ENCODE measurements at places on chromosomes 13 and 19.

DNA sequence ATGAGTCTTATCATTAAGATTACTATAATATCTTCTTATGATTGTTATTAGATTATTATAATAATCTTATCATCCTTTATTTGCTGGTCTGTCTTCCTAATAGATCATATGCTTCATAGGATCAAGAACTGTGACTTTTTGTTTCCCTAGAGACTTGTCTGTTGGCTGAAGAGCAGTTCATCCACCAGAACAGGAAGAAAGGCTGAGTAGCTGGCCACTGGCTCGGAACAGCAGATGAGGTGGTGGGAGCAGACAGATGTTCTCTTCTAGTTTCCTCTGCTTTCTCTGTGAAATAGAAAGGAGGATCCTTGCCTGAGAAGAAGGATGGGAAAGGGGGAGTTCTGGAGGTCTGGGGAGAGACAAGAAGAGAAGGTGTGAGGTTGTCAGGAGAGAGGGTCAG, 120.0 kb downstream of the CCNA1 start:
- DNase-seq: no peak

GRCh38 chr13:107838588-107839161, 376.7 kb downstream of the LIG4 start:
- DNase-seq: no peak

GRCh38 chr13:41565216-41565615, 107.9 kb downstream of the RGCC start:
- DNase-seq: no peak

DNA sequence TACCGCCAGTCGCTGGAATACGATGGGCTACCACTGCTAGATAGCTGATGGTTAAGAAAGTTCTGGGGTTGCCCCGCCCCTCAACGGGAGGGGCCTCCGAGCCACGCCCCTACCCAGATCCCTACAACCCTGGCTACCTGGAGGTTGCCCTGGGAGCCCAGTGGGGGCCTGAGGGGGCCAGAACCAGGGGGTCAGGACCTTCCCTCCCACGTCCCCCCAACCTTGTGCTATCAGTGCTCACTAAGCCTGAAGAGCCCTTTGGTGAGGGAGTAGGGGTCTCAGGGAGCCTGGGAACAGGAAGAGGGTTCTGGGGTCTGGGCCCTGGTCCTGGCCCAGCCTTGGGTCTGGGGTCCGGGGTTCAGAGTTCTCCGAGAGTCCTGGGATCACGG, 8.9 kb downstream of the OCEL1 start:
- DNase-seq: peak; percentile 66

- no peak for DNase-seq
These were observed 5.2 kb upstream of the BCAM start for GRCh38 chr19:44803442-44804428.

DNA sequence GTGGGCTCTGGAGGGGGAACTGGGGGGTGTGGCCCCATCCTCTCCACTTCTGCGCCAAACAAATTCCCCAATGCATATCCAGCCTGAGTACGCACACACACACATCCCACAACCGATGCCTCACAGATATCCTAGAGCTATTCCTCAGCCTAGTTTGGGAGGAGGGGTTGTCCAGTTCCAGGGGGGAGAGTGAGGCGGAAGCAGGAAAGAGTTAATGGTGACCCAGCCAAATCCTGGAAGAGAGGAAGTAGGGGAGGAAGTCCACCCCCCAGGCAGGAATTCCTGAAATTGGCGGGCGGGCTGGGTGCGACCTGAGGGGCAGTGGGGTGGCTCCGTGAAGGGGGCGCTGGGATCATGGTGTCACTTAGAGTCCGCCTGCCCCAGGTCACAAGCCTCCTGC, 897 bp downstream of the GPR4 start:
- no peak for DNase-seq

DNA sequence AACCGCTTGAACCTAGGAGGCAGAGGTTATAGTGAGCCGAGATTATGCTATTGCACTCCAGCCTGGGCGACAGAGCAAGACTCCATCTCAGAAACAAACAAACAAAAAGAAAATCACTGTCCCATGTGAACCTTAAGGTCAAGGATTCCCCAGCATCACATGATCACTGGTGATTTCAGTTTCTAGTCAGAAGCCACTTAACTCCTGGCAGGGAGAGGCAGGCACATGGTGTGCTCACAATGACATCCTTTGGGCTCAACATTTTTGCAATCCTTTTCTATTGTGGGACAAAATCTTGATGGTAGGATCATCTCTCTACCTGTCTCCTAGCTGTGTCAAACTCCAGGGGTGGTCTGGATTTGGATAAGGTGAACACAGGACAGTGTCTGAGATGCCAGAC, 12.1 kb downstream of the AKAP8 start:
- DNase-seq: no peak

- DNase-seq: peak; percentile 33
These were observed 4.2 kb upstream of the ZNF486 start for GRCh38 chr19:20162821-20163220.

DNA sequence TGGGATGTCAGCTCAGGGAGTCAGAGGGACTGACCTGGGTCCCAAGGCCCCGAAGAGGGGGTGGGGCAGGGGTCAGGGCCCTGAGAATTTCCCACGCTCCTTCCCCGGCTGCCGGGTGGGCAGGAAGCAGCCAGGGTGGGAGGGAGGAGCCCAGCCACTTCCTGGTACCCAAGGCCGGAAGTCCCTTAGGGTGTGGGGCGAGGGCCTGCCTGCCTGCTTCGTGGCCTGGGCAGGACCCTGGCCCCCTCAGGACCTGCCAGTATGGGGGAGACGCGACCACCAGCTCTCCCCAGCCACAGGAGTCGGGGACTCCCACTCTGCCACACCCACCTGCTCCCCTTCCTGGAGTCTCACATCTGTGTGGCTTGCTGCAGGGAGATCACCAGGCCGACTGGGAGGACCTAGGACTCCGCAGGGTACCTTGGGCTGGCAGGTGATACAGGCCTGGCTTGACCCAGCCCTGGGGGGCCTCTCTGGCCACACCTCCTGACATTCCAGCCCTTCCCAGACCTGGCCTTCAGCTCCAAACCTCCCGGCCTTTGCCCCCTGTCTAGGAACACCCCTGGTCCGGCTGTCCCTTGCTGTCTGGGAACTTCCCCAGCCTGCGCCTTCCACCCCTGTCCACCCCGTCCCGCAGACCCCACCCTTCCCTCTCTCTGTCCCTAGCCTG, 9.8 kb upstream of the CIRBP start:
- DNase-seq: peak; percentile 82

- DNase-seq: peak; percentile 54
These were observed 708 bp upstream of the ERCC1 start for GRCh38 chr19:45424191-45425058.

DNA sequence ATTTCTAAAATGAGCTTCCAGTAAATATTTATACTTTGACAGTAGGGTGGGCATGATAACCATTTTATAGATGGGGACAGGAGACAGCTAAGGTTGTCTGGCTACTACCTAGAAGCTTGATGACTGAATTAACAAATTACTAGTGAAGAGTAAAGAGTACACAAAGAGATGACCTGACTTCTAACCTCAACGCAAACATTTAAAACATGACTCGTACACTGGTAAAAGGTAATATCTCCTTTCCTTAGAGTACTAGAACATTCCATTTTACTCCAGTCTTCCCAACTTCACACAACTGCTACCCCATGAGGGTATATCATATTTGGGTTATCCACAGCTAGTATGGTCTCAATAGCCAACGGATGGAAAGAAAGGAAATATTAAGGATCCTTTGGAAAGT, 258.9 kb downstream of the FOXO1 start:
- no peak for DNase-seq

GRCh38 chr19:5674714-5675113, 5.6 kb downstream of the MICOS13 start:
- no peak for DNase-seq

DNA sequence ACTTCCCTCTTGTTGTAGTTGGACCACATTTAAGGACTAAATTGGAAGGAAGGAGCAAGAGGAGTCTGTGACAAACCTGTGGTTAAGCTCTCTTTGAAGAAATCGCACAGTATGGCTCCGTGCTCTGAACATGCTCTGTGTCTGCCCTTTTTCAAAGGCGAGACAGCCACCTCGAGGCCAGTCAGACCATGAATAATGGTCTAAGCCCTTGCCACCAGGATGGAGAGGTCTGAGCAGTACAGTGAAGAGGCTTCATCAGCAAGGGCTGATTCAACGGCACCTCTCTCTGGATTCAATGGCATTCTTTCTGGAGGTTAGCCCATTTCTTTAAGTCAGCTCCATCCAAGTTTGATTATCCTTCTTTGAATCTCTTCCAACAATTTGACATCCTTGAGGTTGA, 30.9 kb downstream of the FAM216B start:
- no peak for DNase-seq

GRCh38 chr13:110531100-110531499, 30.4 kb downstream of the RAB20 start:
- DNase-seq: no peak

- no peak for DNase-seq
These were observed 42.2 kb downstream of the CCNE1 start for GRCh38 chr19:29854033-29854432.

DNA sequence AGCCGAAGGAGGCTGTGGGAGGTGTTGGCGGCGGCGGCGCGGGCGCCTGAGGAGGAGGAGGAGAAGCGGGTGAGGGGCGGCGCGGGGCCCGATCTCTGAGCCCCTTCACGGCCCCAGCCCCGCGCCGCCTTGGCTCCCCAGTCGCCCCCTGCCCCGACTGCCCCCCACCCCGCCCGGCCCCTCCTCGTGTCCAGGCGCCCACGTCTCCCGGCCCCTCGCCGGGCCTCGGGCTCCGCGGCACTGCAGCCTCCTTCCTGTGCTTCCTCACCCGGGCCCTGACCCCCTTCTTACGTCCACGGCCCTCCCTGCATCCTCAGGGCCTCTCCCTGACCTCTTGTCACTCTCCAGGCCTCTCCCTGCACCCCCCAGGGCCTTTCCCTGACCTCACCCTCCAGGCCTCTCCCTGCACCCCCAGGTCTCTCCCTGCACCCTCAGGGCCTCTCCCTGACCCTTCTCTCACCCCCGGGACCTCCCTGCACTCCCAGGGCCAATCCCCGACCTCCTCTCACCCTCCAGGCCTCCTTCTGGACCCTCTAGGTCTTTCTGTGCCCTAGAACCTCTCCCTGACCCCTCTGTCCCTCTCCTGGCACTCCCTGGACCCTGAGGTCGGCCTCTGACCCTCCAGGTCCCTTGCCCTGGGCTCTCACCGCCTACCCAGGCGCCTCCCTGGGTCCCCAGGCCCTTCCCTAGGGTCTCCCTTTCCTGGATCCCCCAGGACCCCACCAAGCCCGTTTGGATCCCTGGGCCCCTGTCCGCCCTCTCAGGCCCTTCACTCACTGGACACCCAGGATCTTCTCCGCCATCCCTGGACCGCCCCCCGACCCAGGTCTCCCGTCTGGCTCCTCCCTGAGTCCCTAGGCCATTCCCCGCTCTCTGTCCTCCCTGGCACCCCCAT, 460 bp downstream of the KMT5C start:
- no peak for DNase-seq

- DNase-seq: no peak
These were observed 1.5 kb downstream of the DZIP1 start for GRCh38 chr13:95642999-95643398.

- no peak for DNase-seq
These were observed 323.7 kb upstream of the HTR2A start for GRCh38 chr13:47220453-47221140.

GRCh38 chr19:45467115-45467455, 711 bp upstream of the FOSB start:
- no peak for DNase-seq

GRCh38 chr13:94764576-94765321, 52.4 kb upstream of the SOX21 start:
- DNase-seq: no peak

DNA sequence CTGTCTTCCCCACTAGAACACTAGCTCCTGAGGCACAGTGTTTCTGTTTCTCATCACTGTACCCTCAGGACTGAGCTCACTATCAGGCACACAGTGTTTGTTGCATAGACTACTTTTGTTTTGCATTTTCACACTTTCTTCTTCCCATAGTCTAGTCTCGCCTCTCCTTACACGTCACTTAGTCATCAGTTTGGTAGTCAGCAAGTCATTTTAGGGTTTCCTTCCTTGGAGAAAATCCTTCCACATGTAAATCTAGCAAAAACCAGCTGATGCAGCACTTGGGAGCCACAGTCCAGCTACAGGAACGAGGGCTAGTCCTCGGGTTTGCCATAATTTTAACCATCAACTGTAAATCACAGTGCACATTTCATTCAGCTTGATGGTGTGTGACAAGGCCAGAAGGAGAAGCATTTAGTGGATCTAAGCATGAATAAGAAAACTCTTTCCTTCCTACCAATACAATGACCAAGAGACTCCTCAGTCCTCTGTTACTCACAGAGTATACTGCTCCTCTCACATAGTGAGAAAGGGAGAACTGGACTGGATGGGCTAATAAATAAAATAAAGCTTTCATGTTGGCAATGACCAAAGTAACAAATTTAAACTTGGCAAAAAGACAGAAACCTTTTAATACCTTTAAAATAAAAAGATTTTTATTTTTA, 221.0 kb downstream of the KLF12 start:
- DNase-seq: no peak

DNA sequence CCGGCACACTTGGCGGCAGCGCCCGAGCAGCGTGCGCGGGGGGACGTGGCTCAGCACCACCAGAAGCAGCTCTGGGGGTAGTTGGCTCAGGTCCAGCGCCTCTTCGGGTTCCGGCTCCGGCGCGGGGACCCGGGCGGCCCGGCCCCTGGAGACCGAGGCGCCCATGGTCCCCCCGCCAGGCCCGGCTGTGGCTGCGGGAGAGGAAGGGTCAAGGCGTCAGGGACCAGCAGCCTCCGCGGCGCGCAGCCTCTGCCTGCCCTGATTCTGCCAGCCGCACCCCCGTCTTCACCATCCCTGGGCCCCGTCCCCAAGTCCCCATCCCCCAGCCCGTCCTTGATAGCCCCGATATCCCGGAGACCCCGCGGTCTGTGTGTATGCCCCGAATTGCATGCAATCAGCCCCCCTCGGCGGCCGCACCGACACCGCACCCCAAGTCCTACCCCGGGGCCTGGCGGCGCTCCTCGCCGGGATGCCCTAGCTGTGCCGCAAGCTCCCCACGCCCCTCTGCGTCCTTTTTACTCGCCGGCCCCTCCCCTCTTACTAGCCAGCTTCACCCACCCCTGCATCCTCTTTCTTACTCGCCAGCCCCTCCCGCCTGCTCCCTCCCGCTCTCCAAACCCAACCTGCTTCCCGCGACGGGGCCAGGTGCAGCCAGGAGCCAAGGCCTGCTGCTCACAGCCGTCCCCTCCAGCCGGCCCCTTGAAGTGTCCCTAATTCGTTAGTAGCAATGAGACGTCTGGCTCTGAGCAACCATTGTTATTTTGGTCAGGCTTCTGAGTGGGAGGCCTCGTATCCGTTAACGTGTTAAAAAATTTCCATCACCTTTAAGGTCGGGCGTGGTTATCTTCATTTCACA, at the start of gene FBXO27:
FBXO27 (minus strand) TSS at position 487 of the 856 bp plus-strand sequence; CDS start at position 165, 322 bp downstream.
- peak; percentile 3 for DNase-seq

- peak; percentile 44 for DNase-seq
These were observed 33.4 kb downstream of the RFX2 start for GRCh38 chr19:6076675-6077463.
